ENCODE measurements at places on chromosomes 5 and 9.
A peak's percentile ranks its signal among the peaks of the same experiment; 100 is the strongest.

DNA sequence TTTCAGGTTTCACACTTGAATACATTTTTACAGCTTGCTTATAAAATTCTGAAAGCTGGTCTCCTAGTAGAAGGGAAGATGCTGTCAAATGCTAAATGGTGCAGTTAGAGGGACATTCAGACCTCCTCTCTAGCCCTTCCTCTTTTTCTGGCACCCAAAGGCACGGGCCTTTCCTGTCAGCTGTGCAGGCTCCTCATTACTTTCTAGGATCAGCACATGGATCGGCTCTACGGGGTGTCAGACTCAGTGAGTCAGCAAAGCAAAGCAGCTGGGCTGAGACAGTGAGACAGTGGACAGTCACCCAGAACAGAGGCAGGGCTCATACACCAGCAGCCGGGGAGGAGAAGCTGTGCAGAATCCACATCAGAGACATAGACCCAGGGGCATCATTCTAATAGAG lies 80.0 kb upstream of the TNC start:
- no peak for DNase-seq

- DNase-seq = no peak
Measured at GRCh38 chr9:128175726-128176125, 15.6 kb downstream of the CIZ1 start.

- no peak for DNase-seq
Measured at GRCh38 chr5:41334221-41334620, 120.9 kb upstream of the C6 start.

- no peak for DNase-seq
Measured at GRCh38 chr9:4717815-4718214, 23.2 kb downstream of the AK3 start.

- DNase-seq = no peak
Measured at GRCh38 chr9:33404788-33405362, 2.5 kb upstream of the AQP7 start.

DNA sequence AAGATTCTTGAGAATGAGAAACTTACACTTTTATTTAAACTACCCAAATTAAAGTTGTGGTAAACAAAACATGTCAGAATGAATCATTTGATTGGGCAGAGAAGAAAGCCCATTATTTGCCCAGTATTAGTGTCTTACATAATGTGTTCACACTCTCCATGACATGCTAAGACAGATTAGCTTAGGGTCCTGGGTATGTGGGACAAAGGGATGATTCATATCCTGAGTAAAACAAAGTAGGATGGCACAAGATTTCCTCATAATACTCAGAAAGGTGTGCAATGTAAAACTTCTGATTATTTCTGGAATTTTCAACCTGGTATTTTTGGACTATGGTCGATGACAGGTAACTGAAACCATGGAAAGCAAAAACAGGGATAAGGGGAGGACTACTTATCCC lies 183.9 kb upstream of the POU5F2 start:
- no peak for DNase-seq

GRCh38 chr5:71946343-71947030 lies 160.8 kb upstream of the MAP1B start:
- no peak for DNase-seq

DNA sequence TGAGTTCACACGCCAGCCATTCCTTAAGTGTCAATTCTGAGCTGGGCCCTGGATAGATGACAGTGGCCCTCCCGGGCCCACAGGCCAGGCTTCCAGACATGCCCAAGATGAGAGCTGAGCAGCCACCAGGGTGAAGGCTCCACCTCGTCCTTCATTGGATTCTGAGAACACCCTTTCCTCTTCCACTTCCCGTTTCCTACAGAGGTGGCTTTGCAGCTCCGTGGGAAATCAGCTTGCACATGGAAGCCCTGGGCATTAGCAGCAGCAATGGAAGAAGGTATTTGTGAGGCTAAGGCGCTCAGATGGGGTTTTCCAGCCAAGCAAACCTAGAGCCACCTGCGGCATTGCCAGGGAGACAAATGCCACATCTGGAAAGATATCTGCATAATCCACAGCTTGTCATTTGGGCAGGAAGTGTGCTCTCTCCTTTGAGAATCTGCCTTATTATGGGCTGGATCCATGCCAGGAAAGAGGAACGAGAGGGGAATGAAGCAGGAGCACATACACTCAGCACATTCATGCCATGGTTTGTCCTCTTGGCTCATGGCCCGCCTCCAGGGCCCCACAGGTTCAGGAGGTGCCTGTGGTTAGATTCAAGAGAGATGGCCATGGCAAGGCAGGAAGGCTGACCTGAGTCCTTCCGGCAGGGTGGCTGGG lies 34.1 kb downstream of the CFAP77 start:
- DNase-seq = no peak

GRCh38 chr9:89008055-89008743 lies 16.9 kb downstream of the S1PR3 start:
- no peak for DNase-seq

DNA sequence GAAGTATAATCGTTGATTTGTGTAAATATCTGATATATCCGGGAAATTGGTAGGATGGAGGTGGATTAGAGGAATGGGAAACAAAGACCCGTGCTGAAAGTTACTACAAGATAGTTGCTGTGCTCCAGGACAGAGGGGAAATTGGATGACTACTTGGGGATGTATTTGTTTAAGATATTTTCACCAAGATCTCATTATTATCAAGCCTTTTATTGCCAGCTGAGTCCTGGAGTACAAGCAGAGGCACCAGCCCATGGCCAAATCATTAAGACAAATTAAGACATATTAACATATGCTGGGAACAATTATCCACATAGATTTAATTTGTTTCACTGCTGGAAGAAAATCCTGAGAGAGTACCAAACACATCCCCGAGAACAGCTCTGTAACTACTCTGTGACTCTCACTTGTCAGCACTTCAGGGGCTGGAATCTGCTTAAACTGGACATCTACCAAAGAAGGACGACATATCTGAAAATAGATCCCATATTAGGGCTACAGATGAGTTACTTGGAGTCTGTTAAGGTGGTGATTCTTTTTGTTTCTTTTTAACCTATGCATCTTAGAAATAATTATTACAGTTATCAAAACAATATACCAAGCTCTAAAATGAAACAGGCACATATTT lies 68.2 kb downstream of the SLC1A1 start:
- DNase-seq = no peak

DNA sequence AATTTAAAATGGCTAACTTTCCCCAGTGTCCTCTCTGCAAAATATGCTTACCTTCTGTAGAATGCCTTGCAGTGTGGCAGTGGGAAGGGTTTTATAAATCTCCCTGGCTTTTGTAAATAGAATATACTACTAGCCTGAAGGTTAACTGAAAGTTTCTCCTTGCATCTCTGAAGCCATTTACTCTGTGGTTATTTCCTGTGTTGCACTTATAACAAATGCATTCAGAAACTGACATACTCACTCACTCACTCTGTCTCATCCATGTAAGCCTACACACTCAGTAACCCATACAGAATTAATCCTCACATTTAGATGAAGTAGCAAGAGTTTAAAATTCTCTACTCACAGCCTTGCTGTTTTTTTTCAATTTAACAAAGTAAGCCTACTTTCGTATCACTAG lies 87.1 kb upstream of the SH3GL2 start:
- no peak for DNase-seq

GRCh38 chr9:116447934-116448333 lies 239.2 kb upstream of the TRIM32 start:
- no peak for DNase-seq

DNA sequence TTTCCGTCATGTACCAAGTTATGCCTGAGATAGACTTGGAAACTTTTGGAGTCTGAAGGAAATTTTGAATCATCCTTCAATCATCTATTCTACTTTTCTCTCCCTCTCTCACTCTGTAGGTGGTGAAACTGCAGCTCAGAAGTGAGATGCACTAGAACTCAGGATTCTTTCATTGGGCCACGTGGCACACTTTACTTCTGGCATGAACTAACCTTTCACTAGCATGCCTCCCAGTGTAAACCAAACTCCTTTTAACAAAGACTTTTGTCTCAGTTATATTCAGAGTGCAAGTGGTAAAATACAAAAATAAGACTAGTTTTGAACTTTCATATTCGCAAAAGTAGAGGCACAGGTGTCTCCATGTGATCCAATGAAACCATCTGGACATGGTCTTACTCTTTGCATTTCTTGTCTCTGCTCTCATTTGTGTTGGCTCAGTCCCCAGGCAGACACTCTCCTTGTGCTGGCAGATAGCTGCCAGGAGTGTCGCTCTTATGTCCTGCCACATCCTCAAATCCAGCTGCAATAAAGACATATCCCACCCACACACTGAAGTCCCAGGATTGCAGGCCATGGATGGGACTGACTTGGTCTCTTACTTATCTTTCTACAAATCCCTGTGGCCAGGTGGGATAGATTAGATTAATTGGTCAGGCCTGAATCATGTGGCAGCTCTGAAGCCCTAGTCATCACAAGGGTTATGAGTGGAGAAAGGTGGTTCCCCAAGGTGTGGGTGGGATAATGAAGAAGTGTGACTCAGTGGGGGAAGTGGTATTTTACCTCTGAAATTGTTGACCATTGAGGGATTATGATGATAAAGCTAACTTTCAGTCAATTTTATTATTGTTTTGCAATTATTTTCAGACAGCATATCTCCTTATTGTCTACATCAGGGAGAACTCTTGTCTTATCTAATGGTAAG lies 267.5 kb downstream of the GABRB2 start:
- DNase-seq = no peak

- DNase-seq = no peak
Measured at GRCh38 chr5:130759061-130759460, 406.0 kb downstream of the HINT1 start.

DNA sequence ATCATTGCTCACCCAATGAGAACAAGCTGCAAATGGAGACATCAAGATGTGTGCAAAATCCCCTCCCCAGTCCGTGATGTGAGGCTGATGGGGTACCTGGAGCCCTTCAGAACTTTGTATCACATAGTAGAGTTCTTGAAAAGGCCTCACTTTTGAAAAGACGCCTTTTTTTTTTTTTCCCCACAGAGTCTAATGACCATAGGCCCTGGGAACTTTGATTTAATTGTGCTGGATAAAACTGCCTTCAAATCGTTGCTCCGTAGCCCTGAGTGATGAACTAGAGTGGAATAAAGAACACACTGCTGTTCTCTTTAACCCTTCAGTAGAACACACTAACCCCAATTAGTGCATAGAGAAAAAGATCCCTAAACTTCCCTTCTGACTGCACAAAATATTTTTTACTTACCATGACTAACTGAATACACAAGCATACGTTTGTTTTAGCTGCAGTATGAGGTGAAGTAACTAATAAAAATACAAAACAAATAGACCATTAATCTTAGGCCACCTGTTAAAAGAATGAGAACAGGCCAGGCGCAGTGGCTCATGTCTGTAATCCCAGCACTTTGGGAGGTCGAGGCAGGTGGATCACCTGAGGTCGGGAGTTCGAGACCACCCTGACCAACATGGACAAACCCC lies 15.1 kb downstream of the PSAT1 start:
- no peak for DNase-seq

DNA sequence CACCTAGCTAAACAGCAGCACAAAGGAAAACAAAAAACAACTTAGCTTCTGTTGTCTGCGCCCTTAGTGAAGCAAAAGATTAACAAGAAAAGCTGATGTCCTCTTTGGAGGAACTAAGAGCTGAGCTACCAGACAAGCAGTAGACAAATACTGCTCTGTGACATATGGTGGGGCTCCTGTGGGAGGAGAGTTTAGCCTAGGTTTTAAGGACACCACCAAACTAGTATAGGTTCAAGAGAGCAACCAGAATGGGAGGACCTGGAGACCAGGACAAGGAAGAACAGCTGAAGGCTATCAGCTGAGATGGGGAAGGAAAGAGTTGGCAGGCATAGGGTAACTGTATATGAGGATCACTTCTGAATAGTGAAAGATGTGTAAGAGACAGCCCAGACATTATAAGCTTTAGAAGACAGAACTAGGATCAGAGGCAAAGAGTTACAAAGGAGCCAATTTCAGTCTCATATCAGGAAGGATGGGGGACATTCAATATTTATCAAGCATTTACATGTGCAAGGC lies 27.2 kb downstream of the FBXW2 start:
- DNase-seq = no peak

DNA sequence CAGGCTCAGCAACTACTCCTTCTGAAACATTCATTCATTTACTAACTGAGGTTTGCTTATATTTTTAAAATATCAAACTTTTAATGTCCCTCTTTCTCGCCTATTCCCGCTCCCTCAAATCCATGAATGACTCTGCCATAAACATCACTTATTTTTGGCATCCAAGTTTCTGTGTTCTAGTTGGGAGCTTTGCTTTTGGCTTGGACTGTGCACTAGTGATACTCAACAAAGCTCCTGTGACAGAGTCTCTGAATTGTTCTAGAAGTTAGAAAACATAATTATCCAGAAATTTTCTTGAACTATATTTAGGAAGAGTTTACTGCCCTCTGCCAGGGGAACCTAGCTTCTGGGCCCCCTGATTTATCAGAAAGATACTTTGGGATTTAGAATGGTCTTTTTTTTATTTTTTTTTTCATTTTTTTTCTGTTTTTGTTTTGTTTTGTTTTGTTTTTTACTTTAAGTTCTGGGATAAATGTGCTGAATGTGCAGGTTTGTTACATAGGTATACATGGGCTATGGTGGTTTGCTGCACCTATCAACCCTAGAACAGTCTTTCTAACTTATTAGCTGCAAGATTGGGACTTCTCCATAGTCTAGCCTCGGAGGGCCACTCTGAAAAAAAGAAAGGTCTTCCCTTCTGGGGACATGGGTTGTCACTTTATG lies 64.7 kb upstream of the PTGER4 start:
- no peak for DNase-seq

DNA sequence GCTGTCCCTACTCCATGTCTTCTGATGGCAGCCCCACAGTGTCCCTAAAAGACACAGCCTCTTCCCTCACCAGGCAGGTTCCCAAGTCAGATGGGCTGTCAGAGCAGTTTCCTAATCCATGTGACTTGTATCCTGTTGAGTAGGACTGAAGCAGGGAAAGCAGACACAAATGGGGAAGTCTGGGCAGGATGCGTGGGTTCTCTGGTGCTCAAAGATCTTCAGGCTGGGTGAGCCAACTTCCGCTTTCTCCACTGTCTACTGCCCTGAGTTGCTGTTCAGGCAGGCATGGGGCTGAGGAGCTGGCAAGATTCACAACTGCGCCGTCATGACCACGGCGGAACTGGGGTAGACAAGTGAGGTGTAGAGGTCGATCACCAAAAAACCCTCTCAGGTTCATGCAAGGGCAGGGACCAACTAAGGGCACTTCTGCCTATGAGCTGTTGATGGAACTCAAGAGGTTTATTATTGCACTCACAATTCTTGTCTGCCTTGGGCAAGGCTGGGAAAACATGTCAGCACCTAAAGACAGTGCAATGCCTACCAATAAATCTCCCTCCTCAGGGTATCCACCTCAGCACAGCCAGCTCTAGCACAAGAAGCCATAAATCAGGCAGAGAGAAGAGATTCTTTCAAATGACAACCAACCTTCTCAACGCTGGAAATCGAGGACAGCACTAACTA lies 83.4 kb downstream of the RAPGEF1 start:
- DNase-seq = peak; percentile 80

- no peak for DNase-seq
Measured at GRCh38 chr9:5231212-5231611, at the start of gene INSL4. INSL4 (plus strand) TSS chr9:5231419; CDS start chr9:5231524, 105 bp downstream.

GRCh38 chr9:2465921-2466460 lies 155.6 kb upstream of the VLDLR start:
- DNase-seq = no peak

Data from natural killer cell treated with Interleukin-12 subunit alpha and Interleukin-12 subunit beta and Interleukin-15 and Interleukin-18, amount 100 ng/mL, for 72 hours (primary cell).